ENCODE measurements at places on chromosomes 3 and 15. TPM values are rescaled to one million over a fixed set of nuclear protein-coding genes. Genes with fewer than 3 reads are reported as not detected.

The CHRNA7 gene
- total RNA-seq: 4.4 TPM

The IQCH gene
- total RNA-seq: 9.0 TPM

The C3orf22 gene
- total RNA-seq: not detected

The TTLL13 gene
- total RNA-seq: 0.30 TPM

The PARP15 gene
- total RNA-seq: 0.55 TPM

The SLC28A2 gene
- total RNA-seq: not detected

The LYZL4 gene
- total RNA-seq: not detected

The PGBD4 gene
- 4.0 TPM for total RNA-seq

The ISG20 gene
- total RNA-seq: 2.0 TPM

The LSAMP gene
- 69.4 TPM for total RNA-seq

The VGLL3 gene
- total RNA-seq: 17.5 TPM

DNA sequence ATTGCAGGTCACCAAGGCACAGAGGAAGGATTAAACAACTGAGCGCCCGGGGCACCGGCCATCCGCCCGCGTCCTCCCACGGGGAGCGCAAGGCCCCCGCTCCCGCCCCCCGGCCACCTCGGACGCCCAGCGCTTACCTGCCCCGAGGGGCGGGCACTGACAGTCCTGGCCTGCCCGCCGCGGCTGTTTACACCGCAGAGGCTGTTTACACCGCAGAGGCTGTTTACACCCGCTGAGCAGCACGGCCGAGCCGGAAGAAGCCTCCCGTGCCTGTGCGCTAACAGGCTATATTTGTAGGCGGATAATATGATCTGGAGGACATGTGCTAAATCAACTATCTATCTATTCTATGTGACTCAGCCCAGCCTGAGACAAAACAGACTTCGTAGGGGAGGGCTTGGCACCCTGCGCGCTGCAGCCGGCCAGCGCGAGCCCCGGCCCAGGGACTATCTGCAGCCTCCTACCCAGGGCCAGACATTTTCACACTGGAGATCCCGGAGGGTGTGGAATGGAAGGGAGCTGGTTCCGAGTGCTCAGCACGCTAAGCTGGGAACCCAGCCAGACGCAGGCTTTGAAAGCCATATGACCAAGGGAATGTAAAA lies at the start of gene LRRC2:
Gene LRRC2 (minus strand): TSS at position 263 of the 602 bp plus-strand sequence. CDS start 14,711 bp downstream, outside the sequence.
- DNase-seq: no peak

- no peak for DNase-seq
Observed at GRCh38 chr3:86954747-86955146, 36.2 kb downstream of the VGLL3 start.

GRCh38 chr15:64622410-64623260 lies 152.8 kb downstream of the RBPMS2 start:
- DNase-seq: no peak

- no peak for DNase-seq
Observed at GRCh38 chr3:160105907-160106584, 117.4 kb downstream of the IL12A start.

GRCh38 chr3:157532529-157533297 lies 29.5 kb upstream of the VEPH1 start:
- DNase-seq: peak; percentile 60

- peak; percentile 64 for DNase-seq
Observed at GRCh38 chr3:190076601-190077394, 43.9 kb downstream of the P3H2 start.

DNA sequence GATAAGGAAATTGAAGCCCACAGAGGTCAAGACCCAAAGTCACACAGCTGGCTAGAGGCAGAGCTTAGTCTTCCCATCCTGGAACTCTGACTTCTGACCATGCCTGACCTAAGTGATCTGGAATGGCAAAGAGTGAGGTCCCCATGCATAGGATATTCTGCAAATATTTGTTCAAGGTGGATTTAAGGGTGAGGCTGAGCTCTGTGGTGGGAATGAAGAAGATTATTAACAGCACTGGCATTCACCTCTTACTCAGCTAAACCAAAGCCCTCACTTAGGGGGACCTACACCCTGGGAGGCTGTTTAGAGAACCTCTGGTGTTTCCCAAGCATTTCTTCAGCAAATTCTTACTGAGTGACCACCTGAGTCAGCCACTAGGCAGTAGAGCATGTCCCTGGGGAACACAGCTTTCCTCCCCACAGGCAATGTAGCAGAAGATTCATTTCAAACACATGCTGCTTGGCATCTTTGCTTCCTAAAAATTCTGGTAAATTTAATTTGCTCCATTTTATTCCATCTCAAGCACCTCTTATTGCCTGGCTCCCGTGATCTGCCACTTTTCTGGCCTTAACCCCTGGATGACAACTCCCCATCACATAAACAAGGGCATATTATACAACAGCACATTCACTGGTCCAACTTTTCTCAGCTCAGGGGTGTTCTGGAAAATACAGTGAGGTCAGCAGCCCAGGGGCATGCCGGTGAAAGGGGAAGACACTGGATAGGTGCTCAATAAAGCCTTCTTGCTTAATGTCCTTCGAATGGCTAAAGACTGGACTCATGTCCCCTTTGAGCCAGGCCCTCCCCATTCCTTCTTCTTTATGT lies 176.0 kb downstream of the ABHD5 start:
- no peak for DNase-seq

DNA sequence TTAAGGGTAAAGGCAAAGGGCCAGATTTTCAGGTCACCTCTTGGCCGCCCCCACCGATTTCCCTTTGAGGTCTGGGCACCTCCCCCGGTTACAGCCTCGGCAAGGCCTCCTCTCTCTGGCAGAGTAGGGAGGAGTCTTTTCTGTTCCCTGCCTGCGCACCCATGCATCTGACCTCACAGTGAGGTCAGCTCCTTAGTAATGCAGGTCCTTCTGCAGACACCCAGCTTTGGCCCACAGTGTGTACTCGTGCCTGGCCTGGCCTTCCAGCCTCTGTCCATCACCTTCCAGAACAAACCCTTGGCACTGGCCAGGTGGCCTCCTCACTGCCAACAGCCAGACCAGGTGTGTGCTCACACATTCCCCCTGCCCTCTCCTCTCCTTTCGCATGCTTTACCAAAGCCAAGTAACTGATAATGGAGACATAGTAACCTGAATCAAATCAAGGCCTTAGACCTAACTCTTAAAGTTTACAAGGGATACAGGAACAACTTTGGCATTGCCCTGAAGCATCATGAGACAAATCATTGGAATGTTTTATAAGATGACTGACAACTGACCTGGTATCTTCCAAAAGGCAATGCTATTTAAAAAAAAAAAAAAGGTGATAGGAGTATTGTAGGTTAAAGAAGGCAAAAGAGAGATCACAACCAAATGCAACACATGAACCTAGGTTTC lies 61.3 kb downstream of the CORO2B start:
- DNase-seq: no peak

- no peak for DNase-seq
Observed at GRCh38 chr3:97121386-97121785, 307.0 kb downstream of the EPHA6 start.

GRCh38 chr3:54146506-54147239 lies 24.3 kb downstream of the CACNA2D3 start:
- peak; percentile 86 for DNase-seq

DNA sequence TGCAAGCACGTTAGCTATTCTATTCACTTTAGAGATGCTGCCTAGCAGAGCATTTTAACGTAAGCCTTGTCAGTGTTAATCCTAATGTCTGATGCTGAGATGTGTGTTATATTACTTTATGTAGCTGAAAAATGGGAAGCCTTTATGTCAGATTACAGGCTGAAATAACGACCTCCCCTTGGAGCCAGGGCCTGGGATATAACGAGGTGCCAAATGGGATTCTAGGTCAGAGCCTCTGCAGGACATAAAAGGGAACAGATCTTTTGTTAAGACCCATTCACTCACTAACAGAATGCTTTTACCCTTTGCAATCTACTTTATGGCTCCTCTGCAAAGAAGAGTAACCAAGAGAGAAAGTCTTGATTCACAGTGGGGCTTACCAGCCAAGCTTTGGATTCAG lies 815.5 kb upstream of the CFAP20DC start:
- DNase-seq: no peak

- no peak for DNase-seq
Observed at GRCh38 chr15:77183066-77183465, 112.2 kb upstream of the TSPAN3 start.

DNA sequence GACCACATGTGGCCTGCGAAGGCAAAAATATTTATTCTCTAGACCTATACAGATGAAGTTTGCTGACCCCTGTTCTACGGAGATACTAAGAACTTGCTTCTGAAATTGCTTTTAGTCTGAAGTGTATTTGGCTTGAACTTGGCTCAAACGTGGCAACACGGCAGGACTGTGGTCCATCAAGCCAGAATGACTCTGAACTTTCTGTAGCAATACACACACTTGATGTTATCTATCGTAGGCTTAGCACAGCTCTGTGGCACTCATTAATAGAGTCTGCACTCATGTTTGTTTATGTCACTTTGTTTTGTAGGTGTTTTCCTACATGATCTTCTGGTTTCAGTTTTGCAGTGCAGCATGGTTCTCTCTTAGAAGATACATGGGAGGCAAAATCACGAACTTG lies 298.1 kb downstream of the ADAMTS17 start:
- DNase-seq: no peak

- DNase-seq: no peak
Observed at GRCh38 chr15:55770806-55771205, 27.9 kb upstream of the PRTG start.

DNA sequence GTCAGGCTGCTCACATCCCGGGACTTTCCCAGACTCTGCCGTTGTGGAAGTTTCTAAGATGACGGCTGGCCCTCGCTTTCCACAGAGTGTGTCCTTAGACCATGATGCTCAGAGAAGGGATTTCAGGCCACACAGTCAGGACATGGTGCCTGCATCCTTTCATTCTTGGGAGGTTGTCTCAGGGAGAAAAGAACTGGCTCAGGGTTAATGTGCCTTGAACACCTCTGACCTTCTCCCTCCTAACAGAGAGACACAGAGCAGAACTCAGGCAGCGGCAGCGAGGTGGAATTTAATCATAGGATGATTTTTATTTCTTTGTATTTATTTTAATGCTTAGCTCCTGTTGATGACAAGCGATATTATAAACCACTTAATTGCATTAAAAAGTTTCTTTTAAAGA lies 96.9 kb upstream of the ATP2B2 start:
- no peak for DNase-seq

- no peak for DNase-seq
Observed at GRCh38 chr3:105157067-105157765, 209.5 kb upstream of the ALCAM start.

GRCh38 chr3:82354228-82354627 lies 592.8 kb upstream of the GBE1 start:
- DNase-seq: no peak

- DNase-seq: no peak
Observed at GRCh38 chr15:59657635-59658125, 365 bp upstream of the GTF2A2 start.

GRCh38 chr3:109045271-109046040 lies 72.5 kb downstream of the MORC1 start:
- no peak for DNase-seq

GRCh38 chr3:133992381-133992780 lies 37.3 kb downstream of the SLCO2A1 start:
- DNase-seq: no peak

GRCh38 chr15:67838789-67839332 lies 984 bp downstream of the RNU6-1 start:
- no peak for DNase-seq

DNA sequence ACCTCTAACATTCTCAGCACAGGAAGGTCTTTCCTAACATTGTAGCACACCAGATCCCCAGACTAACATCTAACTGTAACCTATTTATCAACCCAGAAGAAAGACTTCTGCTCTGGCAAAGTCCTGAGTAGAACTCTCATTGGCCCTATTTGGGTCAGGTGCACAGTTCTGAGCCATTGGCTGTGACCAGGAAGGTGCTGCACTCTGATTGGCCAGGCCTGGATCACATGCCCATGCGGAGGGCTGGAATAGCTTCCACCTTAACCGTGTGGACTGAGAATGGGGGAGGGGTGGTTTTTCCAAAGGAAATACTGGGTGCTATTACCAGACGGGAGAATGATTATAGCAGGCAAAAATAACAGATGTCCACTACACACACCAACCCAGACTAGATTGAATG lies 11.5 kb downstream of the FEZF2 start:
- no peak for DNase-seq

DNA sequence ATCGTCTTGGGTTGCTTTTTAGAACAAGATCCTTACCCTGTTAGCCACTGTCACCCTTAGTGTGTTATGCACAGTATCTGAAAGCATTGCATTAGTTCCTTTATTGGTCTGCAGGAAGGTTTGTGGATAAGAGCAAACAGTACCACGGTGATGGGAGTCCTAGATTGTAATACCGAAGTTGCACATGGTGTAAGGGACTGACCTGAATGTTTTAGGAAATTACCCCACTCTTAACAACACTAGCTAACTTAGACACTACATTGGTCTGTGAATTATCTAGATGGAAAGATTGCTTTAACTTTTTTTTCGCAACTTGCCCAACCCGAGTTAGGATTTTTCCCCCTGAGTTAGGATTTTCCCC lies 1.3 kb downstream of the STT3B start:
- no peak for DNase-seq

- DNase-seq: no peak
Observed at GRCh38 chr15:39447346-39447745, 133.5 kb upstream of the THBS1 start.

DNA sequence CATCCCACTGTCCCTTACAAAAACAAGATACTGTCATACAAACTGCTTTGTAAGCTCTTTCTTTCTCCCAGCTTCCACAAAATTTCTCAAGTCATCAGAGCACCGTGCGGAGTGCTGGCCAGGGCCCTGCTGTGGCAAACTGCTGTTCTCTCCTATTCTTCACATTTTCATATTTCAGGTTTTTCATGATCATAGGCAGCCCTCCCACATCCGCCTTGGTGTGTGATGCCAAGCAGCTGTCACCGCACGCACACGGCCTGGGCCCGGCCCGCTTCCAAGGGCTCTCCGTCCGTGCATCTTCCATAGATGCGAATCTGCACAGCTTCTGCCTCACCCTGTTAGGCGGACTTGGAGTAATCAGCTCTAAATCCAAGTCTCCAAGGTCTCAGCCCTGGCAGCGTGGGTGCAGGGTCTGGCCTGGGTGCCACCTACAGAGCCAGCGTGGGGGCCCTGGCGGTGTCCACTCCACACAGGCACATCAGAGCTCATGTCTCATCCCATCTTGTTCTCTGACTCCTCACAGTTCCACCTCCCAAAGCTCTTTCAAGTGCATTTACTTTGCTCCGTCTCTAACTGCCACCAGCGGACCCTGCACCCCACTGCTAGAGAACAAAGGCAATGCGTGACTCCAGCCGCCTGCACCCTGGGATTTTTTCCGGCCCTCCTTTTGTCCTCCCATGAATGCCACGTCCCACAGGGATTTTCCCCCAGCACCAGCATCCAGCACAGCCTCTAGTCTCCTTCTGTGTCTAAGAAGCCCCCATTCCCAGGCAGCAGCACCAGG lies 27.2 kb downstream of the CYFIP1 start:
- DNase-seq: no peak

- no peak for DNase-seq
Observed at GRCh38 chr3:119911748-119912147, 129.8 kb downstream of the NR1I2 start.

GRCh38 chr15:22980189-22981050 lies at the start of gene CYFIP1:
Gene CYFIP1, minus strand, starts transcription at chr15:22980368. Its CDS starts 33,083 bp downstream, at chr15:22947285.
- DNase-seq: no peak

DNA sequence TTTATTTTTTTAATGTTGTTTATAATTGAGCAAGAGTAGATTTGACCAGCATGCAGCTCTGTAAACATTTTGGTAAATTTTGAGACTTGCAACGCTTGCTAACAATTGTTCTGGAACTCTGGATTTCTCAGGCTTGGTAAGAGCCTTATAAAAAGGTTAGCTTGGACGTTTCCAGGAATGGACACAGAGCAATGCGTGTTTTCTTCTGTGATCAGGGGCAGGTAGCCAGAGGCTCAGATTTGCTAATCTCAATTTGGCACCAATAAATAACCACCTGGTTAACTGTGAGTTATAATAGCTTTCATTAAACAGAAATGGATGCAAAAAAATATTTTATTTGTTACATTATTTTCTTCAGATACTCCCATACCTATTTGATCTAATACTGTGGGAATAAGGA lies 39.8 kb downstream of the CADM2 start:
- DNase-seq: no peak

Data from spinal cord (tissue), 10 donors.